ENCODE measurements at places on chromosomes 11 and 22. TPM values are rescaled to one million over a fixed set of nuclear protein-coding genes. Genes with fewer than 3 reads are reported as not detected.

DNA sequence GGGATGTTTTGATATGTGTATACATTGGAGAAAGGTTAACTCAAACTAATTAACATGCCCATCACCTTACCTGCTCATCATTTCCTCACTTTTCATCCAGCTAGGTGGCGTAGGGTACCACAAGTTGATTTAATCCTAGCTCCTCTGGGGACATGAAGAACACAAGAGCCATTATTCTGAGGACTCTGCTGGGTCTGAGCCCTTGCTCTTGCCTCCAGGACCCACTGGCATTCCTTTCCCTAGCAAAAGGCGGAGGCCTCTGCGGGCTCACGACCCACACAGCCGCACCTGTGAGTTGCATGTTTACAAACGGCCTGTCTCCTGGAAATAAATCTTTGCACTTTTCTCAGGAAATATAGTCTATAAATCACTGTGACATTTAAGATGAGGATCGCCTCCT lies 871.9 kb downstream of the TBC1D22A start:
- no peak for DNase-seq

DNA sequence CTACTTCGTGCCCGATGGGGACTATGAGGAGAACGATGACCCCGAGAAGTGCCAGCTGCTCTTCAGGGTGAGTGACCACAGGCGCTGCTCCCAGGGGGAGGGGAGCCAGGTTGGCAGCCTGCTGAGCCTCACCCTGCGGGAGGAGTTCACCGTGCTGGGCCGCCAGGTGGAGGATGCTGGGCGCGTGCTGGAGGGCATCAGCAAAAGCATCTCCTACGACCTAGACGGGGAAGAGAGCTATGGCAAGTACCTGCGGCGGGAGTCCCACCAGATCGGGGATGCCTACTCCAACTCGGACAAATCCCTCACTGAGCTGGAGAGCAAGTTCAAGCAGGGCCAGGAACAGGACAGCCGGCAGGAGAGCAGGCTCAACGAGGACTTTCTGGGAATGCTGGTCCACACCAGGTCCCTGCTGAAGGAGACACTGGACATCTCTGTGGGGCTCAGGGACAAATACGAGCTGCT lies 751 bp downstream of the FIBIN start:
- DNase-seq = no peak

DNA sequence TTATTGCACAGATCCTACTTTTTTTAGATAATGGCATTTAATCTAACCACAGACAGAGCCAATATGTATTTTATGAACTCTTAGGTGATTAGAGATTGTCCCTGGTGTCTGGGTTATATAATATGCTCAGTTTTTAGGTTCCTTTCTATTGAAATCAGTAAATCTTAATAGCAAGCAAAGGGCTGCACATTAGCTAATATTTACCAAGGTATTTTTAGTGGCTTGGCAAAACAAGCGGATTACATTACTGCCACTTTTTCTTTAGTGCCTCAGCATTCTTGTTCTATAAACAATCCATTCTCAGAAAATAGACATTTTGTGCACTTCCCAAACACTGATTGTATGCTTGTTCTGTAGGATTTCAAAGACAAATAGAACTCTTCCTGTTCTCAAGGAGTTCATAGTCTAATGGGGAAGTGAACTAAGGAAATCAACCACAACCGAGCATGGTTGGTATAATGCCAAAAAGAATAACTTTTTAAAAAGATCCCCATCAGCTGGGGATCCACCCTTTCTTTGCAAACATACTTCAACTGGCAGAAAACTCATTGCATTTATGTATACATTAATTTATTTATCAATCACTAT lies 23.8 kb downstream of the KCNJ1 start:
- no peak for DNase-seq

The RCOR2 gene
- total RNA-seq = 2.1 TPM

DNA sequence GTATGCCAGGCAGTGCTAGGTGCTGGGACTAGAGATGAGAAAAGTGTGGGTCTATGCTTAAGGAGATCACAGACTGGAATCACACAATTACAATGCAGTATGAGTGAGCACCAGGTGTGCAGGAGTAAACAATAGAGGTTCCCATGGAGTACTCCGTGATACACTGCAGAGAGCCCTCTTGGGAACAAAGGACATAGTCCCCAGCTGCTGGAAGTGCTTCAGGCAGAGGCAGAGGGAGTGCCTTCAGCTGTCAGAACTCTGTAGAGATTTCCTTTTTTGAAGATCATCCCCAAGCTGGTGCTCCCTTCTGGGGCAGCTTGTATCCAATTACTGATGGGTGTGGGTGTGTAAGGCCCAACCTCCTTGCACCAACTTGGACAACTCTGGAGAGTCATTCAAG lies 143.5 kb upstream of the PLET1 start:
- DNase-seq = no peak

DNA sequence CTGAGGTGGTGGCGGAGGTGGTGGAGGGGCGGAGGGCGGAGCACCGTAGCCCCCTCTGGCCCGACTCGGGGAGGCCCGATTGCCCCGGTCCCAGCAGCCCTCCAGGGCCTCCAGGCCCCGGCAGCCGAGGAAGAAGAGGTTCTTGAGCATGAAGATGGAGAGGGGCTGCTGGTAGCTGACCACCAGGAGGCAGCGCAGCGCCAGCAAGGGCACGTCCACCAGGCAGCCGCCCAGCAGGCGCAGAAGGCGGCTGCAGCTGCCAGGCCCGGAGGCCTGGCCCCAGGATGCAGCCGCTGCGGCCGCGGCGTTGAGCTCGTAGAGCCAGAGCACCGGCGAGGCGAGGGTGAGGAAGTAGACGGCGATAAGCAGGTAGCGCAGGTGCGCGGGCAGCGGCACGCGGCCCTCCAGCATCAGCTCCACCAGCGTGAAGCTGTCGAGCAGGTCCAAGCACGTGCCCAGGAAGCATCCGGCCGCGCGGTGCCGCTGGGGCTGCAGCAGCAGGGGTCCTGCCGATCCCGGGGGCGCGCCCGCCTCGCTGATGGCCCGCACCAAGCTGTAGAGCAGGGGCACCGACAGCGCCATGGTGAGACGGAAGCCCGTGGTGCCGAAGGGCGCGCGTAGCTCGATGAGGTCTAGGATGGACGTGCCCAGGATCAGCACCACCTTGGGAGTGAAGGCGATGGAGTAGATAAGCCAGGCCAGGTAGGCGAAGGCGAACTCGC lies 1.5 kb downstream of the TMEM121B start:
- DNase-seq = no peak

GRCh38 chr11:117431436-117431835 lies 103.8 kb downstream of the CEP164 start:
- DNase-seq = no peak

The RIMBP3B gene
- not detected for total RNA-seq

The DCHS1 gene
- total RNA-seq = 7.6 TPM

DNA sequence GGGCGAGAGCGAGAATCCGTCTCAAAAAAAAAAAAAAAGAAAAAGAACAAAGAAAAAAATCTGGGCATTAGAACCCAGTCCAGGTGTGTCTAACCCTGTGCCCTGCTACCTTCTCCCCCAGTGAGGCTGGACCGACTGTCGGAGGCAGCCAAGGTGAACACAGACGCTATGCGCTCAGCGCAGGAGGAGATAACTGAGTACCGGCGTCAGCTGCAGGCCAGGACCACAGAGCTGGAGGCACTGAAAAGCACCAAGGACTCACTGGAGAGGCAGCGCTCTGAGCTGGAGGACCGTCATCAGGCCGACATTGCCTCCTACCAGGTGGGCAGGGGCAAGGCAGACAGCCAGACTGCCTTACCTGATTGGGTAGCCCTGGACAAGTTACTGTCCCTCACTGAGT lies 3.2 kb downstream of the NEFH start:
- no peak for DNase-seq

The GGTLC2 gene
- not detected for total RNA-seq

GRCh38 chr11:75508051-75508561 lies 17.6 kb downstream of the GDPD5 start:
- no peak for DNase-seq
